ENCODE measurements at places on chromosomes 13 and 19. TPM values are rescaled to one million over a fixed set of nuclear protein-coding genes. Genes with fewer than 3 reads are reported as not detected.

DNA sequence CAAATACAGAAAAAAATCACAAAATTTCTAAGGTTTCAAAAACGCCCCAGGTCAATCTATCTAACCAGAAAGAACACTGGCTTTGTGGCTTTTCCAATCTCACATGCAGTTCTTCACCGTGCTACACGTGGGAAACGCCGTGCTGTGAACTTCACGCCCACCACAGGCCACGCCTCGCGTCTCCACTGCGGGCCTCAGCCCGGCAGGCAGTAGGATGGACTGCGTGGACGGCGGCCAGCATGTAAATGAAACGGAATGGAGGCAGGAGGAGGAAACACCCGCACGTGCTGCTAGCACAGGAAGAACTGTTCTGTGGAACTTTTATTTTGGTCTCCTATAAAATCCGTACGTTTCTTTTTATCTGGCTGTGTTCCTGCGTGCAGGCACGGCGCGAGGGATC is 23.8 kb downstream of the ZNF787 start:
- DNase-seq, result no peak

GRCh38 chr13:66359393-66359792 is 870.7 kb downstream of the PCDH9 start:
- no peak for DNase-seq

ZGLP1 gene
- not detected for total RNA-seq

GRCh38 chr13:99196466-99197116 is 4.1 kb upstream of the UBAC2 start:
- DNase-seq, result no peak

- DNase-seq, result peak; percentile 91
Measured at GRCh38 chr19:32691291-32691951, at the start of gene NUDT19. Gene NUDT19 (plus strand): TSS chr19:32691821. CDS start chr19:32691961, 140 bp downstream.

- DNase-seq, result no peak
Measured at GRCh38 chr13:95136638-95137037, 164.6 kb downstream of the ABCC4 start.

- DNase-seq, result peak; percentile 79
Measured at GRCh38 chr19:46355234-46356148, 8.6 kb downstream of the PPP5C start.

DNA sequence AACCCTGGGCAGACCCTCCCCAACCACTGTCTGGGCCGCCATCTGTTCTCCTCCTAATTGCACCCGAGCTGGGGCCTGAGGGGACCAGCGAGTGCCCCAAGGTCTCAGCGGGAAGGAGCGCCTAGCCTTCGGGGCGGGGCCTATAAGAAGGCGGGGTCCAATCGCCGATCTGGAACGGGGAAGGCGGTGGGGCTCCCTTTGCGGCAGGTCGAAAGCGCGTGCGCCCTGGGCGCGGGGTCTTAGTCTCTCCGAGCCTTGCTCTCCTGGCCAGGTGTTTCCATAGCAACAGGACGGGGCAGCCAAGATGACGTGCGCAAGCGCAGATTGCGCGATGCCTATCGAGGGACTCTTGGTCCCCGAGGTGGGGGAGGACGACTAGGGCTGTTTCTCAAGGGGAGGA is 2.8 kb downstream of the MAST1 start:
- no peak for DNase-seq

- DNase-seq, result no peak
Measured at GRCh38 chr19:57305056-57305455, 15.2 kb upstream of the ZNF543 start.

DNA sequence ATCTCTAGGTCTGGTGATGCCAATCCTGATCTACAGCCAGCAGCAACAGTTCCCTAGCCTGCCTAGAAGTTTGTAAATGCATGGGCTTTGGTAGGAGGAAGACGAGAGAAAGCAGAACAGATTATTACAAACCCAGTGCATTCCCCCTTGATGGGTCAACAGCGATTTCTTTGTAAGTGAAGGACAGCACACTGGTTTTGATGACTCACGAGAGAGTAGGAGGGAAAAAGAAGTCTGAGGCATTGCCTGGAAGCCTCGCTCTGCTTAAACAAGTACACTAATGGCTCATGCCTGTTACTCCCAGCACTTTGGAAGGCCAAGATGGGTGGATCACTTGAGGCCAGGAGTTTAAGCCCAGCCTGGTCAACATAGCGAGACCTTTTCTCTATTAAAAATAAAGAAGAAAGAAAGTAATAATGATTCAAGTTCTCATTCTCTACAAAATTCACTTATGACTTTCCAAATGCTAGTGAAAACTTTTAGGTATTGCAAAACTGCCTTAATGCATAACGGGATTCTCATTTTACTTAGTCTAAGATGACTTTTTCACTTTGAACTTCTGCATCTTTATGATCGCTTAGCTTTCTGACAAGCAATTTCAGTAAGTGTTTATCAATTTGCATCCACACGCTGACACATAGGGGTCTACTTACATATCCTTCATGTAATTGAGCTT is 47.7 kb upstream of the USPL1 start:
- peak; percentile 67 for DNase-seq

FXYD7 gene
- not detected for total RNA-seq

ZNF681 gene
- total RNA-seq, result 1.3 TPM

PSG2 gene
- total RNA-seq, result not detected

All from Caki2 (cell line).